Activated CD8-positive, alpha-beta memory T cell treated with anti-CD3 and anti-CD28 coated beads, Interleukin-2, amount 10 ng/mL, durations not matched to agents 7 days and 5 days (primary cell): ENCODE measurements at places on chromosomes 7 and 10.

DNA sequence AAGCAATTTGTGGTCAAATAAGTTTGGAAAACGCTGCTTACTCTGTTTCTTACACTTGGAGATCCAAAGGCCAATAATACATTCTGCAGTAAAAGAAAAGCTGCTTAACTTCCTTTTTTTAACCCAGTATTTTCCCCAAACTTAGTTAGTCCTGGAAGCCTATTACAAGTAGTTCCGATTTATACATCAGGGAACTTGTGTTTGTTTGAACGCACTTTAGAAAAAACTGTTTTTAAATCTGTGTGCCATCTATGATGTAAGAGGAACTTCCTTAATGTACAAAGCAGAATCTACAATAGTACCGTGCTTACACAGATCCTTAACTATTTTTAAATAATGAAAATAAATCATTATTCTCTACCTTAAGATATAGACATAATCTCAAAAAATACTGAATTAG, 23.0 kb downstream of the SFR1 start:
- no peak for DNase-seq

DNA sequence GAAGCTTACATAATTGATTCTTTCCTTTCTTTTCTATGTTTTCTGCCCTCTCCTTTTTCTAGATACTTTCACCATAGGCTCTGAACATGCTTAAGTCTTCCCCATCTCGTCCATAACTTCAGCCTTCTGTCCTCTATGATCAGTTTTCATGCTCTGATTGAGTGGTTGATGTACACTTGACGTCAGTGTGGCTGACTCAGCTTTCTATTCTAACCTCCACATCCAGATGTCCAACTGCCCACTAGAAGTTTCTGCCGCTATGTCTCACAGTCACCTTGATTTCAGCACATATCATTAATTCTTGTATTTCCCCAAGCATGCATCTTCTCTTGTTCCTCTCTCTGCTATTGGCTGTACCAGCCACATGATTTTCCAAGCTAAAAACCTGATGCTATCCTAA, 15.0 kb downstream of the CDK14 start:
- DNase-seq: no peak

DNA sequence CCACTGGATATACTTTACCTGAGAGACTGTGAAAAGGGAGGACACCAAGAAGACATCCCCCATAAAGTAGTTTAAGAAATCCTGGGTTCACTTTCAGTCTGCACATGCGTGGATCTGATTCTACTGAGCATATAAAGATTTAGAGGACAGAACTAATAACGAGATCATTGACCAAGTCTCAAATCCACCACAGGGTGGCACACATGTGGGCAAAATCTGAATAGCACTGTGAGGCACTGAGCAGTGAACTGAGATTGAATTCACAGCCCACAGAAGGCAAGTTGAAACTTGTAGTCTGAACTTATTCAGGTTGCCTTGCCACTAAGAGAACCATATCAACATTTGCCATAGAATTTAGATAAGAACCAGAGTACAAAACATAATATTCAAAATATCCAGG, 818.6 kb downstream of the GRID1 start:
- no peak for DNase-seq

DNA sequence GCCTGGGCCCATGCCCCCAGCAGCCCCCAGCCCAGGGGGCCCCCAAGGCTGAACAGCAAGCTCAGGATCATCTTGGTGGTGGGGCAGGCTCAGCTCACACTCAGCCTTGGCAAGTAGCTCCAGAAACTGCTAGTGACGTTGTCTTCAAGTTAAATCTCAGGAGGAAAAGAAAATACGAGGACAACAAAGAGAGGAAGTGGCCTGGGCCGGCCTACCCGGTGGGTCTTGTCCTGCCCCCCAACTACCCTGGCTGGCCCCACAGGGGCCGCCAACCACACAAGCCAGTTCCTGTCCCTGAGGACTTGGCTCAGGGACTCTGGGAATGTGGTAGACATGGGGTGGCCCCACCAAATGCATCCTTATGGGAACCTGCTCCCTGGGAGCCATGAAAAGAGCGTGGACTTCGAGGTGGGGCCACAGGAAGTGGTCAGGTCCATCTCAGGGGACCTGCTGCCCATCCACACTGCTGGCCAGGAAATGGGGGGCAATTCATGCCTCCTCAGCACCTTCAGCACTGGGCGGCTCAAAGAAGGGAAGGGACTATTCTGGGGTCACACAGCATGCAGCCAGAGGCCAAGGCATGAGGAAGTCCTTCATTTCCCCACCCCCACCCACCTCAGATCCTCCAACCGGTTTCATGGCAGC, at the start of gene MMRN2:
MMRN2 (minus strand) TSS at position 145 of the 645 bp plus-strand sequence; CDS start at position 71, 74 bp downstream.
- DNase-seq: no peak

DNA sequence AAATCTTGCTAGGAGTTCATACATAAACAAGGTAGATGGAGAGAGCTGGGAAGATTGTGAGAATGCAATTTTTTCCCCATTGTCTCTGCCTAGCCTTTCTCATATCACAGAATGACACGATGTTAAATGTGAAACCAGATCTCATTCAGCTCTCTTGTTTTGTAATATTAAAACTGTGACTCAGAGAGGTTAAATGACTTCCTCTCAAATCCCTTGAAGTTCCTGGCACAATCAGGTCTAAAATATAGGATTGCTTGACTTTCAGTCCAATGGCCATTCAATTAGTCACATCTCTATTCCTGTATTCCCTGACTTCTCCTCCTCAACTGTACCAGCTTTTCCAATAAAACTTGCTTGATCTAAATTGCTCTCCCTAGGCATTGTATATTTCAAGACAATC, 3.1 kb downstream of the ANKRD22 start:
- DNase-seq: no peak

GRCh38 chr10:96803288-96803664, 28.8 kb upstream of the LCOR start:
- DNase-seq: no peak

DNA sequence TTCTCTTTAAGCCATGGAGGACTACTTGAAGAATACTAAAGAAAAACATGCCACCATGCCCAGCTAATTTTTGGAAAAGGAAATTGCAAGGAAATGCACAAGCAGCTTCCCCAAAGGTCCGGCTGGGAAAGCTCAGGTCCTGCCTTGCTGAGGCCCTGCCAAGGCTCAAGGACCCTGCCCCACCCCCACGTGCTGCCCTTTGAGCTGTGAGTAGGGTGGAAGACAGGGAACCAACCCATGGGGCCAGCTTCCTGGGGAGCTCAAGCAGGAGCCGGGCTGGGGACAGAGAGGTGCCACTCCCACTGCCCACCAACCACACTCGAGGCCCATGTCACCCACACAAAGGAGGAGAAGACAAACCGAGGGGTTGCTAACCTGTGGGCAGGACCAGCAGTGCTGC, 78.2 kb downstream of the SLIT1 start:
- DNase-seq: no peak

- DNase-seq: no peak
Observed at GRCh38 chr7:70525991-70526390, 606.0 kb upstream of the GALNT17 start.

- DNase-seq: no peak
Observed at GRCh38 chr7:101379302-101379701, 16.6 kb downstream of the COL26A1 start.

GRCh38 chr7:81618396-81619014, 151.3 kb downstream of the HGF start:
- no peak for DNase-seq

DNA sequence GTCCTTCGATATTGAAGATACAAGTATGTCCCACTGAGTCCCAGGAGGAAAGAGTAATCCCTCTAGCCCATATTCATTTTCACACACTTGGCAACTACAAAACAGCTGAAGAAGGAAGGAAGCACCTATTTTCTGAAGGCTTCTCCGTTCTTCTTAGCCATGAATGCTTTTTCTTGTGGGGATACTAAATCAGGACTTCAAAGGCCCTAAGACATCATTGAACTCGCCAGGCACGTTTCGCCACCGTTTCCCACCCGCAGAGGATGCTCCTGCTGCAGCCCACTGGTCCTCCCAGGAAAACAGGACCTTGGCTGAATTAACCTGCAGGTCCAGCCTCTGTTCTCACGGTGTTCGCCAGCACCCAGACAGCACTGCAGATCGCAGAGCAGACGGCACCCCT, 561.5 kb downstream of the DNAJB6 start:
- no peak for DNase-seq

DNA sequence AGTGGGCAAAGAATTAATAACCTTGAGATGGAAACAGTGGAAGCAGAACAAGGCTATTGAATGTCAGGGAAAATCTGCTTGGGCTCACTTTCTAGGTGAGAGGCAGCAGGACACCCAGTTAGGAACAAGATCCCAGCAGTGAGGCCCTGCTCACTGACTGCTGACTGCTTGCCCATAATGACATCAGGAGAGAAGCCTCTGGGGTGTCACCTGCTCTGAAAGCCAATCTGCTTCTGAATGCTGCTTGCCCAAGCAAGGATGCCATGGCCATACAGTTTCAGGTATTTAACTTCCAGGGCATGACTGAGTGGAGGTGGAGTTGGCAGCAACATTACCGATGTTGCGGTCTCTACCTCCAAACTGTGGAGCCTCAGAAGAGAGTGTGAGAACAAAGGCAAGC, 11.7 kb upstream of the WAPL start:
- no peak for DNase-seq

- no peak for DNase-seq
Observed at GRCh38 chr7:33066771-33067170, 4.2 kb upstream of the NT5C3A start.

- DNase-seq: no peak
Observed at GRCh38 chr7:100093498-100093897, 4.7 kb downstream of the COPS6 start.

GRCh38 chr10:124105045-124105444, 11.6 kb upstream of the CHST15 start:
- no peak for DNase-seq

DNA sequence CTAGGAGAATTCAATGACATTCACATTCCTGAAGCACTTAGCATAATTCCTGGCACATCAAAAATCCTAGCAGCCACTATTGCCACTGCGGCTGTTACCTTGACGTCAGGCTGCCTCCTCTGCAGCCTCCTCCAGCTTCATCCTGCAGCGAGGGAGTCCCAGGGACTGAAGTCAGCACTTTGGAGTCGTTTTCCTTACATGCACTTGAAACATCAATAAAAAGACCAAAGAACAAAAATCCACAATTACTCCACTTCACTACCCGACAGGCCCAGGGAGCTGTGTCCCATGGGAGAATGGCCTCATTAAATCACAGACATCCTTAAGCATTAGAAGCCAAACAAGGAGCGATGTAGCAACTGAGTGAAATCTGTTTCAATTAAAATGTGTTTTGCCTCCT, 48.6 kb upstream of the NANOS1 start:
- no peak for DNase-seq
